ENCODE measurements at places on chromosomes 5 and 9. TPM values are rescaled to one million over a fixed set of nuclear protein-coding genes. Genes with fewer than 3 reads are reported as not detected.

DNA sequence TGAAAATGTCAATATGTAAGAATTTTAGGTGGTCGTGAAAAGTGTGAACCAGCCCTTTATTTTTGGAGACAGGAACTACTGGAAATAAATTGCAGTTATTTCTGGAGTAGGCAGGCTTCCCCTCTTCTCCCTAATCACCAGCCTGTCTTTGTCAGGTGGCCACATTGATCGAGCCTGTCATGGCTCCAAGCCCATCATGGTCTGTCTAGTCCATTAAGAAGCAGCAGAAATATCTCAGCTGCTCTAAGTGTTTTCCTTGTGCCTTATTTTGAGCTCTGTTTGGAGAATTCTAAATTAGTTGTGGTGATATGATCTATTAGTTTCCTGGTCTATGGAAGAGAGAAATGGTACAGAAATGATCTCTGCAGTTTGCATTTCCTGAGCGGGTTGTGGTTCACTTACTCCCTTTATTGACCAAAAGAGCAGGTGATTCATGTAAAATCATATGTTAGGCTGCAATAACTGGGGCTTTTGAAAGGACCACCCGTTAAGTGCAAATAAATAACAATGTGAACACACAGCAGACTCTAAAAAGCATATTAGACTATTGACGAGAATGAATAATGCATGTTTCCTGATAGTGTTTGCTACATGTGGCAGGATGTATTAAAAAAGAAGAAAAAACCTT lies 42.3 kb downstream of the BASP1 start:
- no peak for DNase-seq

- DNase-seq: no peak
Observed at GRCh38 chr9:133458643-133459312, 1.0 kb upstream of the CACFD1 start.

DNA sequence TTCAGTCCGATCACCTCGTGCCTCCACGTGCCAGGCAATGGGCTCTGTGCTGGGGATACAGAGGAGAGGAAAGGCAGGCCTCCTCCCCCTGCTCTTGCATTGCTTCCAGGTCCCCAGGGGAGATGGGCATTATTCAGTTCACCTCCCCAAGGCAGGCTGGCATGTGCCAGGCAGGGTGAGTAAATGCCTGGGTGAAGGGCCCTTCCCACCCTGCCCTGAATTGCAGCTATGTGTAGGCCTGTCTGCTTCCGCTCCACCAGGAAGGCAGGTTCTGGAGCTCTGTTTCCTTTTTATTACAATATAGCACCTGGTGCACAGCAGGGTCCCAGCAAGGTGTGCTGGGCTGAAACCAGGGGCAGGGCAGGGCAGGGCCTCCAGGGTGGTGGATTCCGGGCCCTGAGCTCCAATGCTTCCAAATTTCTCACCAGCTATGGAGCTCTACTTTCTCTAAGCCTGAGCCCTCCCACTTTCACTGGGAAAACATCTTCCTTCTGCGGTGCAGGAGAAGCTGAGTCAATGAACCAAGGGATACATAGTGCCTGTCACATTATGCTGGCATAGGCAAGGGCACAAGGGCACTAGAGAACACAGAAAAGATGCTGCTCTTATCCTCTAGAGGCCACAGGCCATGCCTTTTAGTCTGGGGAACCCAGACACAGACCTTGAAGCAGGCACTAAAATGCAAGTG lies 42.0 kb downstream of the SHB start:
- DNase-seq: no peak

DNA sequence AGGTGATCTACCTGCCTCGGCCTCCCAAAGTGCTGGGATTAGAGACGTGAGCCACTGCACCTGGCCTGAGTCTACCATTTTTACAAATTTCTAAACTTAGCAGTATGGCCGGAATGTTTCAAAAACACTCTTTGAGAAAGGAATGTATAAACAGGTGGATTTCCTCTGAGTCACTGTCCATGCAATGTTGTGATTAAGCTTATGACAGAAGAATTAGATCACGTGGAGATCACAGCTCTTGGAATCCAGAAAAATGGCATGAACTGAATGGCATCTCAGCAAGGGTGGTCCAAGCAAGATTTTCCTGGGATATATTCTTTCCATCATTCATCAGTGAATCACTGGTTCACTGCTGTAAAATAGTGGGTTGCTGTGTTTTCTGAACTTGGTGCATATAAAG lies 865.0 kb downstream of the PTPRD start:
- DNase-seq: no peak

- no peak for DNase-seq
Observed at GRCh38 chr5:74418709-74419108, 221.8 kb downstream of the ENC1 start.

GRCh38 chr5:169736653-169737052 lies 99.6 kb downstream of the DOCK2 start:
- no peak for DNase-seq

GRCh38 chr5:76867827-76868693 lies 18.2 kb downstream of the S100Z start:
- peak; percentile 85 for DNase-seq

DNA sequence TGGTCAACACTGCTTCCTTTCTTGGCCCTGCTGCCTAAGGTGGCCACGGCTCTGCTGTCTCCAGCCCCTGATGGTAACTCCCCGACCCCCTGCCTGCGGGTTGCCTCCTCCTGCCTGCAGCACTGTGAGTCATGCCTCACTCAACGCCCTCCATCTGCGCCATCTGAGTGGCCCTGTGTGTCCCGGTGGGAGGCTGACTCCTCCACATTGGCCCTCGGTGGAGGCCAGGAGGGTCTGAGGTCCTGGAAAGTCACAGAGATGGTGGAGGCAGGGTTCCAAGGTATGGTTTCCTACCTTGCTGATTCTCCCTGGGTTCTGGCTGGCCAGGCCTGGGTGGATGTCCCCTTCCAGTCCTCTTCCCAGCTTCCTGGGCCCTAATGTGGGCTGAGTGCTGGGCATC lies 64.5 kb upstream of the ADAMTS2 start:
- DNase-seq: no peak

DNA sequence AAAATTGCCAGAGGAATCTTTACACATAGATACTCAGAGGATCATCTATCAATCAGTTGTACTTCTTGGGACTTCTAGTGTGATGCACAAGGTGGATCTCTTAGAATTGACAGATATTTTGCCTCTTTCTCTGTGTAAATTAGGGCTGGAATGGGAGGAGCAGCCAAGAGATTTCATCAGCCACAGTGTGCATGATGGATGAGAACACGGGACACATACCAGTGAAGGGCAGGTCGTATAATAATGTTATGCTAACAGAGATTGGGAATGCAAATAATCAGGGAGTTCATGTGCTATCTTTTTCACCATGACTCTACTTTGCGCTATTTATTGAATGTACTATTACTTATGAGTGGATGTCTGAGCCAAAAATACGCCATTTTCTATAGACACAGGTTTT lies 43.3 kb upstream of the ISOC1 start:
- no peak for DNase-seq

TUBB4B gene
- total RNA-seq: 360 TPM
